MV-4-11 (cell line): ENCODE measurements at places on chromosomes 16 and 17.

- DNase-seq = peak; percentile 99
These were observed 20.2 kb downstream of the NGFR start for GRCh38 chr17:49515196-49515770.

- no peak for DNase-seq
These were observed 259.4 kb upstream of the TNRC6C start for GRCh38 chr17:77698903-77699623.

DNA sequence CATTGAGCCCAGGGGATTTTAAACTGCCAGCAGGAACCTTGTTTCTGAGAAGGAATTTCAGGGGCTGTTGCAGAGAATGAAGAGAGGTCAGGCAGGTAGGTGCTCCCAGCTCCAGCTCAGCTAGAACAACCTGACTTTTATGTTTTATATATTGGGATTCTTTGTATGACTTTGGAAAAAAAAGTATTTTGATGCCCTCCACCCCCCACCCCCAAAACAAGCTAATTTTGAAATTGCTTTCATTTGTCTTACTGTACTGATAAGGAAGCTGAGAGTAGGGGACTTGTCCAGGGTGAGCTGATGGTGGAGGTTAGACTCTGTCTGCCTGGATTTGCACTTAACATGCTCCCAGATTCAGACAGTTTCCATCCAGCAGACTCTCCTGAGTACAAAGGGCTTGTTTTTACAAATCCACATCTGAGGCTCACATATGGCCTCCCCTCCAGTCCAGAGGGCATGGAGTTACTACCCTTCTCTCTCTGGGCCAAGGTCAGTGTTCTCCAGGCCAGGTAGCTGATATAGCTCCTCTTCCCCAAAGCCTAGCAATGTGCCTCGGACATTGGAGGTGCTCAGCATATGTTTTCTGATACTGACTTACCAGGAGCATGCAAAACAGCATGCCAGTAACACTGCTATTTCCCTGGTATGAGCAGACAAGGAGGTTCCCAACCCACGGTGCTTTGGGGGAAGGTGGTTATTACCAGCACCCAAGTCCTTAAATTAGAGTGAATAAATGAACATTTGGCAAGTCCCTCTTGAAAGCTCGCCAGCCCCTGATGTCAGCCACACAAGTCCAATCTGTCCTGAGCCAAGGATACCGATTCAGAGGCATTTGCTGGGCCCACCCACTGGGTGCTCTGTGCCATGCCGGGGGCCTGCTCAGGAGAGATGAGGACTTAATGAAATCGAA lies 11.3 kb downstream of the STX1B start:
- no peak for DNase-seq

DNA sequence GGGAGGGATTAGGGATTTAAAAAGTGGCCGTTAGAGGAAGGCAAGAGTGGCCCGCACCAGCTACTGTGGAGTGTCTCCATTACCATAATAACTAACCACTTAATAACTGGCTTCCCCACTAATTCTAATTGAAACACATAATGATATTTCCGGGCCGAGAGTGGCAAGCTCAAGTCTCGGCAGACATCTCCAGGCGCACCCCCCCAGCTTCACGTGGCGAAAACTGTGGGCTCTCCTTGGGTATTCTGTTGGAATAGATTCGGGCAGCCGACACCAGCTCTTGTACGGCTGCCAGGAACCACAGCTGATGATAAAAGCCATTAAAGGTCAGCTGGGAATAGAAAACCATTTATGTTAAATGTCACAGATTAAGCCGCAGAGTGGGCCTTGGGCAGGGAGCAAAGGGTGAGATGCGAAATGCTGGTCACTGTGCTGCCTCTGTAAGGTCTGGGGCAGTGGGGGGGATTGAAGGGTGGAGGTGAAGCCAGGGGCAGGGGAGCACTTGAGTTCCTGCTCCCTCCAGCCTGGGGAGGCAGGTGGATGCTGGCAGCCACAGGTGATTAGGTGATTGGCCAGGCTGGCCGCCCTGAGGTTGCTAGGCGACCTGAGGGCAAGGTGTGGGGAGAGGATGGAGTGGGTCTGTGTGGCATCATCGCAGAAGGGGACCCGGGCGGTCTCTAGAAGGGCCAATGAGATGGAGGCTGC lies 115.6 kb upstream of the SDK2 start:
- DNase-seq = no peak

DNA sequence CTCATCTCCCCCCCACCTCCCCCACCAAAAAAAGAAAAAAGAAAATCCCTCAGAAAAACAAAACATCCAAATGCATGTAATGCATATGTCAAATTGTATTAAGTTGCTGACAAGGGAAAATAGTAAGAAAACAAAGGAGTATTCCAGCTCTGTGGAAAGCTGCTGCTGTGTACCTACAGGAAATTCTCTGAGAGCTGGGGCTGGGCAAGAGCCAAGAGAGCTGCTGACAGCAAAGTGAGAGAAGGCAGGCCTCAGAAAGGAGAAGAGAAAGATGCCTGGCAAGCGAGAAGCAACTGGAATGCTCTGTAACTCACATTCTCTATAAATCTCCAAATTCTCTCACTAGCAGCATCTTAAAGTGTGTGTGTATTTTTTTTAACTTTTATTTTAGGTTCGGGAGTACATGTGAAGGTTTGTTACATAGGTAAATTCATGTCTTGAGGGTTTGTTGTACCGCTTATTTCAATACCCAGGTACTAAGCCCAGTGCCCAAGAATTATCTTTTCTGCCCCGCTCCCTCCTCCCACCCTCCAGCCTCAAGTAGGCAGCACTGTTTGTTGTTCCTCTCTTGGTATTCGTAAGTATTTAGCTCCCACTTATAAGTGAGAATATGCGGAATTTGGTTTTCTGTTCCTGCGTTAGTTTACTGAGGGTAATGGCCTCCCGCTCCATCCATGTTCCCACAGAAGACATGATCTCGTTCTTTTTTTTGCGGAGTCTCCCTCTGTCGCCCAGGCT lies 24.4 kb downstream of the CNTROB start:
- DNase-seq = no peak

GRCh38 chr16:69706256-69706974 lies 19.9 kb downstream of the NQO1 start:
- DNase-seq = peak; percentile 9

DNA sequence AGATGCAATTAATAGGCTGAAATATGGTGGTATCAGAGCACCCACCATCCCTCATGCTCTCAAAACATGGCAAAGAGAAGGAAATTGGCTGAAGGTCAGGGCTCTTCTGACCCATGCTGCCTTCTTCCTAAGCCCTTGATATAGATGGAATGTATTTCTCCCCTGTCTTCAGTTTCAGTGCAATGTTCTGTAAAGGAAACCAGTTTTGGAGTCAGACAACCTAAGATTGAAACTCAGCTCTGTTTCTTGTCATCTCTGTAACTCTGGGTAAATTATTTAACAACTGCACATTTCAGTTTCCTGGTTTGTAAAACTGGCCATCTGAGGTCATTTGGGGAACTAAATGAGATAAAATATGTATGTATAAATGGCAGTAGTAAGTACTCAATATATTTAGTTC lies 243.9 kb downstream of the CA10 start:
- no peak for DNase-seq

DNA sequence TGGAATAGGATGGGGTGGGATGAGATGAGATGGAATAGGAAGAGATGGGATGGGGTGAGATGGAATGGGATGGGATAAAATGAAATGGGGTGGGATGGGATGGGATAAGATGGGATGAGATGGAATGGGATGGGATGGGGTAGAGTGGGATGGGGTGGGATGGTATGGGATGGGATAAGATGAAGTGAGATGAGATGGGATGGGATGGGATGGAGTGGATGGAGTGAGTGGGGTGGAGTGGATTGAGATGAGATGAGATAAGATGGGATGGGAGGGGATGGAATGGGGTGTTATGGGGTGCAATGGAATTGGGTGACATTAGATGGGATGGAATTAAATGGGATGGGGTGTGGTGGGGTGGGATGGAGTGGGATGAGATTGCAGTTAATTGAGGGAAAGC lies 279.2 kb upstream of the CDH5 start:
- DNase-seq = no peak

GRCh38 chr16:23847251-23847650 lies 11.5 kb downstream of the PRKCB start:
- DNase-seq = no peak

GRCh38 chr16:50273888-50274325 lies 7.6 kb downstream of the ADCY7 start:
- peak; percentile 82 for DNase-seq
